ENCODE measurements at places on chromosomes 6 and 20.
A peak's percentile ranks its signal among the peaks of the same experiment; 100 is the strongest.

GRCh38 chr6:170192905-170193304 lies 98.0 kb downstream of the DLL1 start:
- DNase-seq: no peak

- no peak for DNase-seq
These were observed 4.5 kb downstream of the LMBRD1 start for GRCh38 chr6:69792292-69792691.

- DNase-seq: peak; percentile 2
These were observed 50.7 kb downstream of the SLC26A8 start for GRCh38 chr6:35973670-35974222.

DNA sequence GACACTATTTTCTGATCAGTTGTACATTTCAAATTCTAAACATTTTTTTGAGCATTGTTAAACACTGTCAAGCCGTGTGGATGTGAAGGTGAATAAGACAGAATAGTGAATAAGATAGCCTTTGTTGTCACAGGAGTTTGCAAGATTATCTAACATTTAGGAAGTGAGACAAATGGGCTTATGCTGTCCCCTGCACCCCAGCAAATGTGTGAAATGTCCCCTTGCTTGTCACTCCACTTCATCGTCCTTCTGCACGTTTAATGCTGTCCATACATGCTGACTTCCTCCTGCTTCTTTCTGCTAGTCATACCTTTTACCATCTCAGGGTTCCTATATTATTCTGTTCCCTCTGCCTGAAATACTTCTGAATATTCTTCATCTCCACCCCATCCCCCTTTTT lies 62.6 kb downstream of the CBFA2T2 start:
- no peak for DNase-seq

- DNase-seq: no peak
These were observed 3.0 kb upstream of the PRDM13 start for GRCh38 chr6:99603421-99604165.

- no peak for DNase-seq
These were observed 20.8 kb downstream of the MOXD1 start for GRCh38 chr6:132380358-132381029.
